ENCODE measurements at places on chromosomes 1 and 21. TPM values are rescaled to one million over a fixed set of nuclear protein-coding genes. Genes with fewer than 3 reads are reported as not detected.

The CACNA1S gene
- total RNA-seq = not detected

The UCK2 gene
- 19.6 TPM for total RNA-seq

The IL19 gene
- total RNA-seq = not detected

The C8A gene
- not detected for total RNA-seq

The SH3BGR gene
- total RNA-seq = 0.33 TPM

The SYCP1 gene
- total RNA-seq = not detected

The RIPPLY3 gene
- not detected for total RNA-seq

The NBPF6 gene
- not detected for total RNA-seq

The LCE1D gene
- total RNA-seq = not detected

The DAB1 gene
- total RNA-seq = not detected

The NUDT17 gene
- total RNA-seq = 2.9 TPM

The PLA2G2D gene
- 0.16 TPM for total RNA-seq

The LRRC71 gene
- not detected for total RNA-seq

The NBPF1 gene
- 20.2 TPM for total RNA-seq

The UBE2Q1 gene
- 96.5 TPM for total RNA-seq

The ZMYM4 gene
- 42.4 TPM for total RNA-seq

The RNU1-3 gene
- total RNA-seq = 3,526 TPM

The SH2D2A gene
- 2.3 TPM for total RNA-seq

The LEFTY2 gene
- total RNA-seq = not detected
